CD4-positive, alpha-beta T cell treated with Interleukin-12 subunit alpha and Interleukin-12 subunit beta, for 1 hour (primary cell): ENCODE measurements at places on chromosomes 16 and 17.
A peak's percentile ranks its signal among the peaks of the same experiment; 100 is the strongest.

- DNase-seq, result no peak
Observed at GRCh38 chr16:12891836-12892235, 9.6 kb upstream of the SHISA9 start.

GRCh38 chr16:86816930-86817625, 238.7 kb downstream of the FOXL1 start:
- no peak for DNase-seq

- peak; percentile 4 for DNase-seq
Observed at GRCh38 chr16:2295056-2295798, 27.3 kb upstream of the RNPS1 start.

GRCh38 chr16:54193665-54194333, 92.8 kb downstream of the IRX3 start:
- DNase-seq, result no peak

- DNase-seq, result peak; percentile 80
Observed at GRCh38 chr17:76271669-76272540, 6.8 kb downstream of the UBALD2 start.
